ENCODE measurements at places on chromosomes 16 and 17. TPM values are rescaled to one million over a fixed set of nuclear protein-coding genes. Genes with fewer than 3 reads are reported as not detected.

GRCh38 chr16:17984810-17985209, 351.7 kb downstream of the NPIPA8 start:
- DNase-seq: no peak

- DNase-seq: no peak
Observed at GRCh38 chr16:8957063-8957397, 6.7 kb downstream of the USP7 start.

- no peak for DNase-seq
Observed at GRCh38 chr17:51748749-51749604, 409.5 kb downstream of the CA10 start.

DNA sequence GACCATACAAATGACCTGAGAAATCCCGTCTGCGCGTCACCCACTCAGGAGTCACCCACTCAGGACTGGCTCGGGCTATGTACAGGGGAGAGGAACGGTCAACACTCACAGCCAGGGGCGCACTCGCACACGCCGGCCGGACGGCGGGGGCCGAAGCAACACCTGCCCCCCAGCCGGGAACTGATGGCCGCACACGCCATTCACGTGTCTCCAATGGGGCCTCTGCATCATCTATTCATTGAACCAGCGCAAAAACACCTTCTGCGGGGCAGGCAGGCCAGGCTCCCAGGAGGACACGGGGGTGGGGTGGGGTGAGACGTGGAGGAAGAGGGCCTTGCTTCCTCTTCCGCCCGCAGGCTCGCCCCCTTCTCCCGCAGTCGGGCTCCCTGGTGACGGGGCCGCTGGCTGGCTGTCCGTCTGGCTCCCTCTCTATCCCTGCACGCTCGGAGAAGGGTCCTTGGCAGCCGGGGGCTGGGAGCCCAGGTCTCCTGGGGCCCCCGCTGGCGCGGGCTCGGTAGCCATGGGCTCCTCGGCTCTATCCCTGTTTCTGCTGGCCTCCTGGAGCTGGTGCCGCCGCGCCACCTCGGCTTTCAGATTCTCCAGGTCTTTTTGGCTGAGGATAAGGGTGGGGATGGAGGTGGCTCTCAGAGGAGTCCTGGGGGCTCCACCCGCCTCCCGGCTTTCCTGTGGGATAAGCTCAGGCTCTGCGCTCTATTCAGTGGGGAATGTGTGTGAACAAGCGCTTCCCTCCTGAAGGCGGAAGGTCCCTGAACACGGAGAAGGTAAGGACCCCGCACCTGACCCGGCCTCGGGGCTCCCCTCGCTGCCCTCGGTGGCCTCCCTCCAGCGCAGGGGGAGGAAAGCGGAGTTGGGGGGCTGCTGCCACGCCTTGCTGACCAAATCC, 21.1 kb downstream of the CLUH start:
- DNase-seq: no peak

KRT32 gene
- not detected for total RNA-seq

VMO1 gene
- not detected for total RNA-seq

Data from HT1080 (cell line).